Spinal cord (tissue), 10 donors: ENCODE measurements at places on chromosomes 6 and 20. TPM values are rescaled to one million over a fixed set of nuclear protein-coding genes. Genes with fewer than 3 reads are reported as not detected.

DNA sequence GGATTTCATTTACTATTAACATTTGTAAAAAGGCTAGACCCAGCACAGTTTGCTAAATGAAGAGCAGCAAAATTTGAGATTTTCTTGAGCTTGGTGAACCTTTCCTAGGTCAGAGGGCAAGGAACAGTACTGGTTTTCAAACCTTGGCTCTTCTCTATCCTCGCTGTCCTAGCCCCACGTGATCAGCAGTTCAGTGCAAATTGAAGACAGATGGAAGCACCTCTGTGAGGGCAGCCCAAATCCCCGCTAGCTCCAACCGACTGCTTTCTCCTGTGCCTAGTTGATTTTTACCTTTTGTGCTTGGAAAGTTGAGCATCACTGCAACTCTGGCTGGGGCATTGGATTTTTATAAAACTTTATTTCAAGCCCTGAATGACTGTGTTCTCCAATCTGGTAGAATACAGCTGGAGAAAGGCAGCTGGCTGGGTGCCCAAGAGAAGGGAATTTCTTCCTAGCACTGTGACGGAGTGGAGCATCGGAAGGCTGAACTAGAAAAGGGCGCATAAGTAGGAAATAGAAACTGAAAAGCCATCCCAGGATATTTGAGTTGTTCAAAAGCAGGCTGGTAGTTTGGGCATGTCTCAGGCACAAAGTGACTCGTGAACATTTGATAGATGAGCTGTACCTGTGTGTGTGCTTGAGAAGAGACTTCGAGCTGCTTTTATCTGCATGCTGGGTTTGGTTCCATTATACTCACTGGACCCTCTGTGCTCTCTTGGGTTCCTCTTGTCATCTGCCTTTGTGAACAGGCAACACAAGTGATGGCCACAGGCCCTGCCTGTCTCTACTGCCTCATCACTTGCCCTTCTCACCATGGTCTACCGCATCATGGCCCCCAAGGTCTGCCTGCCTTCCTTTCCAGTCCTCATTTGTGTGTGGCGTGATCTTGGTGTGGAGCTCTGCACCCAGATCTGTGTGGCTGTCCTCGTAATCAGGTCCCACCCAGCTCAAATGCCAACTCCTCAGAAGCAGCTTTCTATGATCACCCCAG lies 2.3 kb downstream of the RNF114 start:
- DNase-seq, result no peak

DEFB124 gene
- not detected for total RNA-seq

- no peak for DNase-seq
These were observed 5.8 kb upstream of the PLTP start for GRCh38 chr20:45917790-45918141.

ARMH2 gene
- not detected for total RNA-seq

DNA sequence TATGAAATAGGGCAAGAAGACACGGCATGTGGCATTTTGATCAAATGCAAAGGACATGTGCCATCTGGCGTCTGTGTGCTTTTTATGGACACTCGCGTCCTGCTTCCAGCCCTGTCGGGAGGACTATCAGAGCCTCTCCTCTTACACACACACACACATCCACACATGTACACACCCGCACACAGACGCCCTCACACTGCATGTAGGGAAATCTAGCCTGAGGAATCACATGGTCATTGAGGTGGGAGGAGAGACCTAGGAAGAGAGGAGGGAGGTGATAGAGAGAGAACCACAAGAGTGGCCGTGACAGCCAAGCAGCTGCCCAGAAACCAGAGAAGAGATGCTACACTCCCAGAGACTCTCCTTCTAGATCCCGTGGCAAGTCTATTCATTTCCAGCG lies 105.9 kb upstream of the CDYL start:
- no peak for DNase-seq

MED23 gene
- total RNA-seq, result 40.4 TPM
